ENCODE measurements at places on chromosomes 2 and 18.

- DNase-seq, result peak; percentile 37
These were observed 86.2 kb downstream of the BCL2 start for GRCh38 chr18:63233334-63233733.

GRCh38 chr2:73907840-73908452 is 15.1 kb downstream of the ACTG2 start:
- peak; percentile 50 for DNase-seq

DNA sequence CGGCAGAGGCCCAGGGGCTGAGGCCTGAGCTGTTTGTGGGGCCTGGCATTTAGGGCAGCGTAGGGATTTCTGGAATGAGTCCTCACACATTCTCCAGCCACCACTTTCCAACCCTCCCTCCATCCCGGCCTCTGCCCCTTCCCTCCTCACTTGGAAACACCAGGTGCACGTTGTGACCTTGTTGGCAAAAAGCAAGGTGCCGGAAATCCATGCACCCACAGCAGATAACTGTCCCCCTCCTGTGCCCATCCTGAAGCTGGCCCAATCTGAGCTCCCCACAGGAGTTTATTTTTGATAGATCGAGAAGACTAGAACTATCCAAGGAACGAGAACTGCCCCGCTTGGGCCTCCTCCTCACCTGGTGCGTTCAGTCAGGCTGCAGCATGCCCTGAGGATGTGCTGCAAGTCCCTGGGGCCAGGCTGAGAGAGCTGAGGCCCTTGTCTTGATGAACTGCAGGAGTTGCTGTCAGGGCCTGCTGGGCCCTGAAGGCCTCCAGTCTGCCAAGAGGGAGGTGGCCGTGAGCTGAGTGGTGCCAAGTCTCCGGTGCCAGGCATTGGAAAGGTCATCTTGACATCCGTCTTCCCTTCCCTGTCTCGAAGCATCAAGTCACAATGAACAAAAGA is 55.8 kb downstream of the CTIF start:
- no peak for DNase-seq

GRCh38 chr2:227942021-227942420 is 70.6 kb downstream of the DAW1 start:
- no peak for DNase-seq

- no peak for DNase-seq
These were observed 19.1 kb downstream of the FHL2 start for GRCh38 chr2:105379741-105380186.

- DNase-seq, result no peak
These were observed 277.1 kb downstream of the ALPK2 start for GRCh38 chr18:58351776-58352175.

Measured in stimulated activated CD4-positive, alpha-beta T cell treated with anti-CD3 and anti-CD28 coated beads, Interleukin-4, amount 100 ng/mL, for 1 hour (primary cell).